ENCODE measurements at places on chromosomes 6 and 20.
A peak's percentile ranks its signal among the peaks of the same experiment; 100 is the strongest.

GRCh38 chr6:18978337-18979128 is 591.4 kb downstream of the RNF144B start:
- DNase-seq: no peak

DNA sequence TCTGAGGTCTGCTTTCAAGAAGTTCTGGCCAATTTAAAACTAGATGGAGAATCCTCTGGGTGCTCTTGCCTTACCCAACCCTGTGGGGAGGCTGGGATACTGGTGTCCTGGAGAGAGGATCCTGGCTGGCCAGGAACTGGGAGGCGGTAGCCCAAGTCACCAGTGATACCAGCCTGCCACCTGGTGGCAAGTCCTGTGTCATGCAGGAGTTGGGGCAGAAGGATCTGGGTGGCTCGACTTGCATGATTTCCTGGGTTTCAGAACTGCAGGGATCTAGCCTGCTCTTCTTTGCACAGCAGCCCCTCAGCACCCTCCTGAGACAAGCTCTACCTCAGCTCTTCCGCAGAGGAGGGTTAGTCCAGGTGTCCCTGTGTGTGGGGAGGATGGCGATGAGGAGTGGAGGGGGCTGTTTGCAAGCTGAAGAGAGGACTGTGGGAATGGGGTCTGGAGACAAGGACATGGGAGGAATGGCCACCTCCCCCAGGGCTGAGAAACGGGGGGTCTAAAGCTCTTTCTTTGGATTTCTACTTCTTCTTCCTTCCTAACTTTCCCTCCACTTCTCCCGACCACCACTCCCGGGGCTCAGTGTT is 4.2 kb downstream of the KCNK17 start:
- peak; percentile 82 for DNase-seq

GRCh38 chr6:41642090-41642959 is 4.1 kb downstream of the MDFI start:
- no peak for DNase-seq

DNA sequence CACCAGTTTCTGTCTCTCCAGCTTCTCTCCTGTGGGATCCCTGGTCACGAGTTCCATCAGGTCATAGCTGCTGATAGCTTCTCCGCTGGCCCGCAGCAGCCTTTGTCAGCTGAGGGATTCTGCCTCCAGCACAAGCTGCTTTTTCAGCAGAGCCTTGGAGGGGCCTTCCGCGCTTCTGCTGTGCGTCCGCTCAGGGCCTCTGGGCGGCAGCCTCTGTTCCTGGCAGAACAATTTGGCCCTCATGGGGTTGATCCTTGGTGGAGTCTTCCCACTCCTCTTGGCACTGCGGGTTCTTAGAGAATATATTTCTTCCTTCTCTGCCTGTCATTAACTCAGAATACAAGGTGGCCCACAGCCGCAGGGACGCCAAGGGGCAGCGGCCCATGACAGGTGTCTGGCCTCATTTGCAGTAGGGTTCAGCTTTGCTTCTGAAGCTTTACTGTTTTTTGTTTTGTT is 158.8 kb downstream of the DTNBP1 start:
- no peak for DNase-seq

DNA sequence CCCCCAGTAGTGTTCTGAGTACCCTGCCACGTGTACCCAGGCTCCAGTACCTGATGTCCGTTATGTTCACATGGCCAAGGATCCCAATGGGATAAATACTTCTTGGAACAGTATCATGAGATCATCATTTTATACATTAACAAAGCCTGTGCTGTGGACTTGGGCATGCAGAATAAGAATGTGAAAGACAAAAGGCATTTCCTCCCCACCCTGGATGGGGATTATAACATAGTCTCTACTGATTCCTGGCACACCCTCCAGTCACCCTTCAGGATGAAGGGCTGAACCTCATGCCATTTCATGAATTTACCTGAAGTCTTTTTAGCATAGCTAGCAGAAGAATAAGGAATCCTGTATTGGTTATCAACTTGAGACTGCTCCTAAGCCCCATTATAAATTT is 2.8 kb downstream of the TNFRSF21 start:
- DNase-seq: no peak

DNA sequence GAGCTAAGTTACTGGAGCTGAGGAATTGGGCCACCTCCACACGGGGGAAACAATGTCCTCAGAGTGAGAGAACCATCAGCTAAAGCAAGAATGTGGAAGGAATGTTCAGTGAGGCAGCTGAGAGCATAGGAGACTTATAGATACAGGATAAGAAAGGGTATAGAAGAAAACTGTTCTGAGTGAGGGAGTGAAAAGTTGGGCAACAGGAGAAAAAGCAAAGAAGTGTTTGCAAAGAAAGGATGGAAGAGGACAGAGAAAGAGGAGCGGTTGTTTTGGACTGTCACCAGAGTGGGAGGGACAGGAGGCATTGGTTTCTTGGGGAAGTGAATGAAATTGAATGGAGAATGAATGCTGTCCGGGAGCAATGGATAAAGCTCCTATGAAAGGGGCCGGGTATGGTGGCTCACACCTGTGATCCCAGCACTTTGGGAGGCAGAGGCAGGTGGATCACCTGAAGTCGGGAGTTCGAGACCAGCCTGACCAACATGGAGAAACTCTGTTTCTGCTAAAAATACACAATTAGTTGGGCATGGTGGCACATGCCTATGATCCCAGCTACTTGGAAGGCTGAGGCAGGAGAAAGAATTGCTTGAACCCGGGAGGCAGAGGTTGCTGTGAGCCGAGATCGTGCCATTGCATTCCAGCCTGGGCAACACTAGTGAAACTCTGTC is 296.5 kb downstream of the ADGB start:
- DNase-seq: no peak

- DNase-seq: no peak
Observed at GRCh38 chr6:74318738-74319137, 622.7 kb downstream of the CD109 start.

DNA sequence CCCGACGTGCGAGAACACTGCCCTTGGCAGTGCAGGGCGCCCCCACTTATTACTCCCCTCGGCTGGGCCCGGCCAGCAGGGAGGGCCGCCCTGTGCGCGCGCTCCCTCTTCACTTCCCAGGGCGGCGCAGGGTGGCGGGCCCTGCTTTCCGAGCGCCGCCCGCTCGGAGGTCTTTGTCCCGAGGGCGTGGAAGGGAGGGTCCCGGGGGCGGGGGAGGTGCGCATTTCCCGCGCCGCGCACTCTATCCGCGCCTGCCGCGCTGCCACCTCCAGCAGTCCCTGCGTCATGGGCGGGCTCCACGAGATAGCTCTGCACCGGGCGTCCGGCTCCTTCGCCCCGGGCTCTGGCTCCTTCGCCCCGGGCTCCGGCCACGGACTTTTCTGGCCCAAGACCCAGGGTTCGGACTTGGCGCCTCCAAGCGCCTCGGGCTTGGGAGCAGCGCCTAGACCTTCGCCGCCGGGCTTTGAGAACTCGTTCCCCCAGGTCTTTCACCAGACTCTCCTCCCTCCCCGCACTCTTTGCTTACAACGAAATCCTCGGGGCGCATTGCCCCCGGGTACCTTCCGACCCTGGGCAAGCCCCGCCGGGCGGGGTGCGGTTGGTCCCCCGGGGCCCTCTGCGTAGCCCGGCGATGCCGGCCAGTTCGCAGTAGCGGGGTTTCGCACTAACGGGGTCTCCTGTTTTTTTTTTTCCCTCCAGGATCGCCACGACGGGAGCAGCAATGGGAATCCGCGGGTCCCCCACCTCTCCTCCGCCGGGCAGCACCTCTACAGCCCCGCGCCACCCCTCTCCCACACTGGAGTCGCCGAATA is 1.6 kb downstream of the TFAP2C start:
- no peak for DNase-seq

DNA sequence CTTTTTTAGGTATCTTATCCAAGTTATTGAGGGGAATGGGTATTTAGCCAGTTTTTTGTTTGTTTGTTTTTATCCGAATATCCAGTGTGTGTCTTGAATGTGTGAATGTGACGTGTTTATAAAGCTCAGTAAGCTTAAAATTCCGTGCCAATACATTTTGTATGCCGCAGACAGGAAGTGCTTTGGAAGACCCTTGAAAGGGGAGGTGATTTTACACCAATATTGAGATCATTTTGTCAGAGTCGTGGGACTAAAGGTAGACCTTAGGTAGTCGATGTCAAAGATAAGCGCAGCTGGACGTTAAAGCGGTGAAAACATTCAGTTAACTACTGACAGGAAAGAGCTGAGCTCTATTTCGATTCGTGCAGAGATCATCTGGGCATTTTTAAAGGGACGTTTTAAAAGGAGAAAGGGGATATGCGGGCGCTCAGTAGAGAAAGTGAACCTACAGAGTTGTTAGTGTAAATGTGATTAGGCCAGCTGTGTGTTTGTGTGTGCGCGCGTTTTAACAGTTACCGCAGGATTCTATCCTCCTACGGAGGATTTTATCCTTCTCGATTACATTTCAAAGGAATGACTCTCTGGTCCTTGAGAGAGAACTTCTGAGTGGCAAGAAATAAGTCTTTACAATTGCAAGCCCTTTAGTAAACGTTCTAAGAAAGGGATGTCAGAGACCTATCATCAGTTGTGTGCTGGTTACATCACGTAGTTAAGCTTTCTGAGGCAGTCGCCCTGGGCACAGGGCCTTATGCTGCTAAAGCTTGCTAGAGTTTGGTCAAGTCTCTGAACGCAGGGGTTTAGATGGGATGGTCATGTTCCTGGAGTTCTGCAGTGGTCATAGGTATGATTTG is 625 bp upstream of the ECHDC1 start:
- DNase-seq: peak; percentile 44

DNA sequence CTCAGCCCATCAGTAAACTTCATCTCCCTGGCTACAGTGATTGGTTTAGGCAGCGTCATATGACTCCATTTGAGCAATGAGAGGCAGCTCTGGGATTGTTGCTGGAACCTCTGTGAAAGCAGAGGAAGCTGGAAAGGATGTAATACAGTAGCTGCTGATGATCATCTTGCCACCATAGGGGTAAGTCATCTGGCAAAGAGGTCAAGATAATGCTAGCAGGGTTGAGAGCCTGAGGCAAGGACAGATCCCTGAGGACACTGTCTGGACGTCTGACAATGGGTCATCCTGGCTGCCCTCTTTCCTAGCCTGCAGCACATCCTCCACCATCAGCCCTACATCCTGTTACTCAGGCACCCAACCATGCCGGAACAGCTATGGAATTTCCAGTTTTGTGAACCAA is 25.5 kb upstream of the FKBP1A start:
- DNase-seq: no peak

DNA sequence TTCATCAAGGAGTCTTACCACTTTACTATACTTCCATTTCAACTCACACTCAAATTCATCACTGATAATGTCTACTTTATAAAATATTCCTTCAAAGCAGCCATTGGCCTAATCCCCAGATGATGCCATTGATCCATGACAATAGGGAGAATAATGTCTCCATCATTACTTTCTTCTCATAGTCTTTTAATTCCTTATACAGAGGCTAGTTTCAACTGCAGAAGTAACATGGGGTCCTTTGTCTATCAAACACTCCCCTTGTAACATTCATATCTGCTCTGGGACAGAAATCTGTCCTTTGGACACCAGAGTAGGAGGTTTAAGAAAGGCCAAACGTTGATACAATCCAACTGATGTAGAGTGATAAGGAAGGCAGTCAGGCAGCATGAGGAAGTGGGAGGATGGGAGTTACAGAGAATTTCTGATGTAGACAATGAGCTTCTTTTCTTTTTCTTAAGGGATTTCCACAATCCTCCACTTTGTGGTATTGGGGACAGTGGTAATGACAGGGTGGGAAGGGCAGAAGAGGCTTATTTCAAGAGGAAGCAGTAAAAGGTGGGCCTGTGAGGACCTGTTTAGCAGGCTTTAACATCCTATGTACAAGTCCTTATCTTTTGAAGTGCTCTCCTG is 18.9 kb upstream of the HLA-DOA start:
- DNase-seq: no peak

DNA sequence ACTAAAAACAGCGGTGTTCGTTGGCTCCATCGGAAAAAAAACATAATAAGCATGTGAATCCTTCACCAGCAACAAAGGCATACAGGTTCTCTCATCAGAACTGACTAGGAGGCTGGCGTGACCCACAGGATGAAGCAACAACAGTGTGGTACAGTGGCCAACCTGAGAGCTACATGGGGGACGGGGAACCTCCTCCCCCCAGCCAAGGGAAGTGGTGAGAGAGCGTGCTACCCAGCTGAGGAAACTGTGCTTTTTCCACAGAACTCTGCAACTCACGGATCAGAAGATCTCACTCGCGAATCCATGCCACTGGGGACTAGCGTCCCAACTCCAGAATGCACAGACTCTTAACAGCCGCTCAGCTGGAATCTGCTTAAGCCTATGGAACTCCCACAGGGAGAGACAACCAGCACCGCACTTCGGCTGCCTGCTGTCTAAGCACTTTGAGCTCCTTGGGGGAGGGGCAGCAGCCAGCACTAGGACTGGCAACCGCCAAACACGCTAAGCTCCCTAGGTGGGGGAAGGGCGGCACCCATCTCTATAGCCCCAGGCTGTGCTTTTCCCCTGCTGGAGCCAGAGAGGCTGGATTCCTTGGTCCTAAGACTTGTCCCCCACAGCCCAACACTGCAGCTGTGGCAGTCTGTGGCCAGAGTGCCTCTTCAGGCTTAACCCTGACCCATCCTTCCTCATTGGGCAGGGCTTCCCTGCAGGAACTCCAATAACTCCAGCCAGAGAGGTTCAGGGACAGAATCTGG is 538.3 kb upstream of the BTBD3 start:
- no peak for DNase-seq

DNA sequence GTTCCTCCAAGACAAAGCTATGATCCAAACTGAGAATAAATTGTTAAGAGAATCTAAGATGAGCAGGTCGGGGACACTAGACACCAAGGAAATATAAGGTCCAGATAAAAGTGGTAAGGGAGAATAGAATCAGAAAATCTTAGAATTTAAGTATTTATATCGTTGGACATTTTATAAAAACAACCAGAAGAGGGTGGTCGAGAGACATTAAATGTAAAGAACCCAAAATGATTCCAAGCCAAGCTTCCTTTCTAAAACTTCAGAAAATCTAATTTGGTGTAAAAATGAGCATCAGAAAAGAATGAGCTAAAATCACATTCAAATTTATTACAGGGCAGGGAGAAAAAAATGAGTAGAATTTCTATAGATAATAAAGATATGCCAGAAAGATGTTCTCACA is 97.8 kb upstream of the OGFRL1 start:
- DNase-seq: peak; percentile 73

DNA sequence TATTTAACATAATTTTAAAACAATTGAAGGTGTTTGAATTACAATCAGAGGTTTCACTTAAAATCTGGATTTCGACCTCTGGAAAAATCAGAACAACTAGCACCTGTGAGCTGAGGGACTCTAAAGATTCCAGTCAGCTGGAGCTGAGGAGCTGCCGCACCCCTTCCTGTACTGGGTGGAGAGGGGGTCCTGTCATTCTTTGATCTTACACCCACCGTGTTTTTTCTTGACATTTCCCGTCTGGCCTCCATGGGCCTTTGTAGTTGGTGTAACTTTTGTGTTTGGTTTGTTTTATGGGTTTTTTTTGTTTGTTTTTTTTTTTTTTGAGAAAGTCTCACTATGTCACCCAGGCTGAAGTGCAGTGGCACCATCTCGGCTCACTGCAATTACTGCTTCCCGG is 17.2 kb downstream of the ARFGEF2 start:
- DNase-seq: no peak

DNA sequence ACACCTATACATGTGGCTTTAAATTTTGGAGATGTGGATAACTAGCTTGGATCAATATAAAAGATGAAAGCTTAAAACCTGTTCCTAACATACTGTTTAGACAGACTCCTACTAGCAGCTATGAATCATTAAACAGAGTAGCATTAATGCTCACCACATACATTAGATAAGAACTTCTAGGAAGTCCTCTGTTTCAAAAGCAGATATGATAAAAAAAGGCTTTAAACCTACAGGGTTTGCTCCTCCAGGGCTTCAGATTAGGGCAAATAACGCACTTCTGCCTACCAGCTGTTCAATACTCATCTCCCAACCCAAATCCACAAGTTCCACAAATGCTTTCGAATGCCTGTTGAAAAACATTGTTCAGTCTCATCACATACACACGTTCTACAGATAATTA is 1.5 kb downstream of the REPS1 start:
- DNase-seq: peak; percentile 84
